EL (cell line): ENCODE measurements at places on chromosomes 6 and 20.

GRCh38 chr6:73784726-73785505 is 88.9 kb downstream of the CD109 start:
- DNase-seq = no peak

DNA sequence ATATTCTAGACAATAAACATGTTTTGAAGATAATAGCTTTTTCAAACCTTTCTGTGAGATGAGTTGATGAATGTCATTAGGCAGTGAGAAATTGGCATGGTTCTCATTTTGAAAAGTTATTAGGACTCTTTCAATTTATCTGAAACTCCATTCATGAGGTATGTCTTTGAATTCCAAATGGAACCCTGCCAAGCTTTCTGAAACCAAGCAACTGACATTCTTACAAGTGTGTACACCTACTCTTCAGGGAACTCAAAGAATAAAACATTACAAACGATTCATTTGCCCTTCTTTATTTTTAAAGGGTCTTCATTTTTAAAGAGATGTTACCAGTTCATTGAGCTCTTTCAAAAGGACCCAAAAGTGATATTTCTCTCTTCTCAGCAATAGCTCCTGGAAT is 2.1 kb upstream of the TRDN start:
- no peak for DNase-seq

DNA sequence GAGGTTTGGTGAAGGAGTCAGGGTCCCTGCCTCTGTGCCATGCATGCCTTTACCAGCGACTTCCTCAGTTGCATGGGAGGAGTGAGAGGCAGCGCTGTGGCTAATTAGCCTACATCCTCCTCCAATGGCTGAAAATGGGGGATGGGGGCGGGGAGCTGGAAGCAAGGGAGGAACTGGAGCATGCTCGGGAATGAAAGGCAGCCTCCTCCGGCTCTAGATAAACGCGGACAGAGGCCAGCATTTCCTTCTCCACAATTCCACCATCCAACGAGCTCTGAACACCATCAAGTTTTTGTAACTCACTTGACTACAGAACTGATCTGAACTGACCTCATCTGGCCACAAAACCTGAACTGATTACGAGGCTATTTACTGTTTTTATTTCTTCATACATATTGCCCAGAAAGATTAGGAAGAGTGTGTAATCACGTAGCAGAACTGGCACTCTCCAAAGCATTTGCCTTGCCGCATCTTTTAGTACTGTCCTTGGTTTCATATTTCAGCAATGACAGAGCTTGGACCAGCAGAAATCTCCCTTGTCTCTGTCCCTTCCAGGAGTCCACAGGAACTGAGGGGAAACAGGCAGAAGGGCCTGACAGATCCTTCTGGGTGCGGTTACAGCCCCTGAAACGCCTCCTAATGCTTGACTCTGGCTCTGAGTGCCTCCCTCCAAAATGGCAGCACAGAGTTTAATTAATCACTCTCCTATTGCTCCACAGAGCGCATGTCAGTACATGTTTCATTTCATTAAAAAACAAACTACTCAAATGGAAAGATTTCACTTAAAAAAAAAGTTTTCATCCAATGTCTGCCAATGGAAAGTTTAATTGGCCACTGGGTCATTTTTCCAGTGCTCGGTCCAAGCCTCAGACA is 58.2 kb upstream of the TRAF3IP2 start:
- peak; percentile 71 for DNase-seq

DNA sequence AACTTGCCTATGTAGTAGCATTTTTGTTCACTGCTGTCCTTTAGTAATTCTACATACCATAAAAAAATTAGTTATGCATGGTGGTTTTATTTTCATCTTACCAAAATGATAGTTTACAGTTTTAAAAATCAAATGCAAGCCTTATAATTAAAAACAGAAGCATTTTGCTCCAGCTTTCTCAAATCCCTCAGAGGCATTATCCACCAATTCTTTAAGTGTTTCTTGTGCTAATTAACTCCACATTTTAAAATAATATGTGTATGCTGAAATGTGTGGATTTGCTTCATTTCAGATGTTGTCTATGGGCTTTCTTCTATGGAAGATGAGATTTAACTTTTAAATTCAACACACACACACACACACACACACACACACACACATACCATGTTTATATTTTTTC is 49.3 kb downstream of the PCSK2 start:
- no peak for DNase-seq

DNA sequence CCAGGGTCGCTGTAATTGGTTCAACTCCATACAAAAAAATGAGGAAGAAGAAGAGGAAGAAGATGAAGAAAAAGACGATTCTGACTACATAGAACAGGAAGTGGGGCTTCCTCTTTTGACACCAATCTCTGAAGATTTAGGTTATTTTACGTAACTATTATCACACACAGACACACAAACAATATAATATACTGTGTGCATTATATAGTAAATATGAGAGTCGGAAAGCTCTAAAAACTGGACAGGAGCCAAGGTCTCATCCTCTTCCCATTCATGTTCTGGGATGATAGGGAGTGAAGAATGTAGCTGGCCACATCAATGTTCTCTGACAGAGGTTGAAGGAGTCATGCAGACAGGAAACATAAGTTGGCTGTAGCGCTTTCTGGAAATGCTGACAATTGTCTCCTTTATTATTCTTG is 13.3 kb downstream of the RSPH4A start:
- DNase-seq = no peak

DNA sequence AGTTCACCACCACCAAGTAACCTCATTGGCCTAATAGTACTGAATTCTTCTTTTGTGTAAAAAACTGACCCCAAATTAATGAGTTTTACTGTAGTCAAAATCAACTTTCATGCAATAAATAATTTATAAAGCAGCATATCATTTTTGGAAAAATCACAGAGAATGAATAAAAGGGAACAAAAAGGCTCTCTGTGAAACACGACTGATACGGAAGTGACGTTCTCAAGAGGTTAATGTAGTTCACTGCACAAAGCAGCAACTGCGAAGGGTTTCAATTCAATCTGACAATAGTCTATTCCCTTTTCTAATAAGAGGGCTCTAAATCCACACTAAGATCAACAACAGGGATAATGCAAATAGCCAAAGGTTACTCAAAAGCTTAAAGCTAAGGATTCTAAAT is 70.3 kb downstream of the PREP start:
- DNase-seq = no peak

DNA sequence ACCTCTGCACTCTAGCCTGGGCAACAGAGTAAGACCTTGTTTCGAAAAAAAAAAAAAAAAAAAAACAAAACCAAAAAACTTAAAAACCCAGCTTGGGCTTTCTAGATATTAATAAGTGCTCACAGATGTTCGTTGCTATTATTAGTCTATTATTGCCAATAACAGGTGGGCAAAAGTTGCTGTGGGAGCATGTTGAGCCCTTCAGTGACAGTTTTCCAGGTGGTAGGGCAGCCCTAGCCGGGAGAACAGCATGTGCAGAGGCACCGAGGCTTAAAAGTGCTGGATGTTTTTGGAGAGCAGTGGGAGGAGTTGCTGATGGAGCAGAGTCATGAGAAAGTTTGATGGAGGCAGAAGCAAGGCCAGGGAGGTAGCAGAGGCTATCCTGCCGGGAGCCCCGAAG is 4.4 kb downstream of the PPP1R16B start:
- no peak for DNase-seq

DNA sequence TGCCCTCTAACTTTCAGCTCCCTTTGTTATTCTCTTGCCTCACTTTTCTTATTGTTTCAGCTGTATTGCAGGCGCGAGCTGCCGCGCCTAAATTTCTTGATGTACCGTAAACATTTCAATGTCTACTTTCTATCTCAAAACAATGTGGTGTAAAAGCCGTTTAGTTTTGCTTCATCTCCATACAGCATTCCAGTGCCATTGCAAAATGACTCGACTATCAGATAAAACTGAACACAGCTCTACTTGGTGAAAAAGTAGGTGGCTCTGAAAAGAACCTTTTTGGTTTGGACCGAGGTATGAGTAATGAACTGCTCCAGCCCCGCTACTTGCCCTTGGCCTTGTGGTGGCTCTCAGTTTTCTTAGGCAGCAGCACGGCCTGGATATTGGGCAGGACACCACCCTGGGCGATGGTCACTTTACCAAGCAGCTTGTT is 74.6 kb downstream of the OR2B2 start:
- no peak for DNase-seq

- no peak for DNase-seq
Observed at GRCh38 chr6:6179858-6180623, 140.4 kb downstream of the F13A1 start.

DNA sequence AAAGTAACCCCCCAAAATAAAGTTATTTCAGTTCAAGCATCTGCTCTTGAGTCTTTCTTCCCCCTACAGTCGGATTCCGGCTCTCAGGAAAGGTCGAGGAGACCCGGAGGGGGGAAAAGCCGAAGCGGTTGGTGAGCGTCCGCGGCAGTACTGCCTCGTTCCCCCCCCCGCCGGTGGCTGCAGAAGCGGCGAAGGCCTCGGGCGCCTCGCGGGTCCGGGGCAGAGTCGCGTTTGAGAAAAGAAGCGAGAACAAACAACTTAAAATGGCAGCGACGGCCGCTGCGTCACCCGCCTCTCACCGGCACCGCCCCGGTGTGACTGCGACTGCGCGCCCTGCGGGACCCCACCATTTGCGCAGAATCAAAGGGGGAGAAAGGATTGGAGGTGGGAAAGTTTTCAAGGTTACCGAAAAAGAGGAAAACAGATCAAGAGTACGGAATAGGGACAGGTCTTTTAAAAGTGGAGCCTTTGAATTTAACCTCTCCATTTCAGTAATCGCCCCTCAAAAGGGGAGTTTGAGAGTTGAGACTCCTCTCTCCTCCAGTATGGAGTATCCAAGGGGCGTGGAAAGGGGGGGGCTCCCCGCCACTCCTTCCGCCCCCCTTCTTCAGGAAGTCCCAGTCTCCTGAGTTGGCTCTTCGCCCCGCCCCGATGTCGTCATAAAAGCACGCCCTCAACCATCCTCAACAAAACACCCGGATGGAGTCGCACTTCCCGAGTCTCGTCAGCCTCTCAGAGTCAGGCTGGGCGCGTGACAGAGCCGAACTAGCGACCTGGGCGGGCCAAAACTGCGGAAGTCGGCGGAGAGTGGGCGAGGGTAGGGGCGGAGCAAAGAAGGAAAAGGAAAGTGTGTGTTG is 1.9 kb upstream of the C6orf62 start:
- DNase-seq = peak; percentile 100
